ENCODE measurements at places on chromosomes 5 and 9.

GRCh38 chr5:153136910-153137614 is 353.4 kb upstream of the GRIA1 start:
- DNase-seq, result no peak

DNA sequence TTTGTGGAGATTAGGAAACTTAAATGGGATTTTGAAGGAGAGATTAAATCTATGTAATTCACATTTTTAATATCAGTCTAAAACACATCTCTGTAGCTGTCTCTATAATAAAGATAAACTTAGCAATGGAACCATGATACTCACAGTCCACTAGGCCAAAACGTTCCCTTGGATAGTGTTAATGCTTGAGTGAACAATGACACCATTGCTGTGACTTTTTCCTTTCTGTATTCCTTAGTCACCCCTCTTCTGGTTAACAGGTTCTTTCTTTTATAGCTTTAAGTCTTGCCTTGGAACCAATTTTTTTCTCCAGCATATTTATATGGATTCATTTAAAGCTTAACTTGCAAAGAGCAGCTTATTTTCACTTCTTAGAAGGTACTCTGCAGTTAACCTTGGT is 63.3 kb downstream of the INSL6 start:
- no peak for DNase-seq

GRCh38 chr9:92414566-92414965 is 9.7 kb downstream of the OMD start:
- DNase-seq, result no peak

GRCh38 chr5:178234121-178234749 is 1.6 kb upstream of the PHYKPL start:
- DNase-seq, result no peak

GRCh38 chr9:107541523-107541922 is 52.0 kb upstream of the KLF4 start:
- DNase-seq, result no peak

- DNase-seq, result no peak
Observed at GRCh38 chr5:159978358-159978757, 30.6 kb upstream of the TTC1 start.

- no peak for DNase-seq
Observed at GRCh38 chr9:3036333-3036700, 192.4 kb upstream of the PUM3 start.

DNA sequence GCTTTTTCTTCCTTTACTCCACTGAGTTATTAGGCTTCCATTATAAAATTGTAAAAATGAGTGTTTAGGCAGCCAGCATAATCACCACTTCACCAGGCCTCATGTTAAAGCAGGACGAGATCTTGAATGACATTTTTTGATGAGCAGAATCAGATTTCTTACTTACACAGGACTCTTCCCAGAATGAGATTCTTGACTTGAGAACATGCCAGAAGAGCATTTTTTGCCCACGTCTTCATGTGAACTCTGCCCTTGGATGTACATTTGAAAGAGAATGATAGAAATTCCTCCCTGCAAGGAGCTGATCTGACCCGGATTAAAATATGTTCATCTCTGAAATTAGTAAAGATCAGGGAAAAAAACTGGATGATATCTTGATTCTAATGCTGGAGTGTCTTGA is 212.1 kb upstream of the ADRA1B start:
- DNase-seq, result no peak

- DNase-seq, result no peak
Observed at GRCh38 chr5:141709699-141710267, 27.8 kb upstream of the ARAP3 start.

All from NCI-H460 (cell line).